Fibroblast of lung (primary cell): ENCODE measurements at places on chromosomes 11 and 22. TPM values are rescaled to one million over a fixed set of nuclear protein-coding genes. Genes with fewer than 3 reads are reported as not detected.

MS4A7 gene
- 0.26 TPM in 1 of 2 replicates, not detected in the other for total RNA-seq

GLB1L3 gene
- not detected in 2 replicates for total RNA-seq

CYP2D6 gene
- 0.26 and 0.33 TPM in 2 replicates for total RNA-seq

TRIM66 gene
- total RNA-seq: 5.6 and 13.7 TPM in 2 replicates

TAGLN gene
- 608 and 824 TPM in 2 replicates for total RNA-seq

MUC2 gene
- total RNA-seq: not detected in 2 replicates

CHRM1 gene
- not detected in 2 replicates for total RNA-seq

GUCY1A2 gene
- 0.50 and 2.6 TPM in 2 replicates for total RNA-seq

- H3K4me3 ChIP-seq: no peak overlapping the region
- no peaks in the 10 kb centered on the region for H3K36me3 ChIP-seq
- peak; percentile 62 for DNase-seq
- H3K27ac ChIP-seq: no peak overlapping the region
Observed at GRCh38 chr11:93668171-93668570, 6.7 kb downstream of the CEP295 start.

DNA sequence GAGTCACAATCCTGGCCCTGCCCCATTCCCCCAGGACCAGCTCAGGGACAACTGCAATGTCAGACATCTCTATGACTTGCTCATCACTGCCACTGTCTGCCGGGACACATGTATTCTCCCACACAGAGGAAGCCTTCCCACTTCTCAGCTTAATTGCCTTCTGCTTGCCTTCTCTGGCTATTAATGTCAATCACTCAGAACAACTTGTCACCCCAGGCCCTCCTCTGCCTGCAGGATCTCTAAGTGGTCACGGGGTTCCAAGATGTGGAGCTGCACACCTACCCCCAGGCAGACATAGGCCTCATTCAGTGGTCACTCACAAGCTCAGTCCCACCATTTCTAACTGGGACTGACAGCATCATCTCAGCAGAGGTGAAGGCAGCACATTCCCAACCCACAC lies 15.1 kb downstream of the PLEKHA7 start:
- no peak overlapping the region for H3K27ac ChIP-seq
- H3K4me3 ChIP-seq: no peak overlapping the region
- no peaks in the 10 kb centered on the region for H3K4me1 ChIP-seq
- DNase-seq: no peak
- H3K27me3 ChIP-seq: no peaks in the 10 kb centered on the region

DNA sequence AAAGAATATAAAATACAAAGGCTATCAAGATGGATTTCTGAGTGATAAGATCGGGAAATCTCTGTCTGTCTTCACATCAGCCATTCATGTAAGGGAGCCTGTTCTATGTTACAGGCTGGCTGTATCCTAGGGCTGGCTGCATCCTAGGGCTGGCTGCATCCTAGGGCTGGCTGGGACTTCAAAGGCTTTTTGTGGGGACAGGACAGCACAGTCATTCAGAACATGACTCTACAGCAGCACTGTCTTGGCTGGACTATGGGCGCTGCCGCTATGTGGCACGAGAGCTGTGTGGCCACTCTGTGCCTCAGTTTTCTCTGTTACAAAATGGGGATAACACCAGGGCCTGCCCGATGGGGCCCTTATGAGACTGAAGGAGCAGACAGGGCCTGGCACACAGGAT lies 10.2 kb downstream of the ADAMTS8 start:
- DNase-seq: no peak
- no peaks in the 10 kb centered on the region for H3K36me3 ChIP-seq
- H3K4me3 ChIP-seq: no peak overlapping the region
- peaks cover 2% of the 10 kb centered on the region for H3K27me3 ChIP-seq
- H3K4me1 ChIP-seq: peaks cover 25% of the 10 kb centered on the region
- H3K27ac ChIP-seq: peak overlapping the region; percentile 45

- no peak for DNase-seq
- no peaks in the 10 kb centered on the region for H3K27me3 ChIP-seq
- no peak overlapping the region for H3K4me3 ChIP-seq
- H3K27ac ChIP-seq: no peak overlapping the region
- H3K36me3 ChIP-seq: no peaks in the 10 kb centered on the region
Observed at GRCh38 chr11:95939091-95939490, 15.2 kb upstream of the MTMR2 start.
